Common myeloid progenitor, CD34-positive (primary cell): ENCODE measurements at places on chromosomes 2 and 18.

- DNase-seq, result no peak
Observed at GRCh38 chr2:236974148-236974547, 111.5 kb upstream of the COPS8 start.

DNA sequence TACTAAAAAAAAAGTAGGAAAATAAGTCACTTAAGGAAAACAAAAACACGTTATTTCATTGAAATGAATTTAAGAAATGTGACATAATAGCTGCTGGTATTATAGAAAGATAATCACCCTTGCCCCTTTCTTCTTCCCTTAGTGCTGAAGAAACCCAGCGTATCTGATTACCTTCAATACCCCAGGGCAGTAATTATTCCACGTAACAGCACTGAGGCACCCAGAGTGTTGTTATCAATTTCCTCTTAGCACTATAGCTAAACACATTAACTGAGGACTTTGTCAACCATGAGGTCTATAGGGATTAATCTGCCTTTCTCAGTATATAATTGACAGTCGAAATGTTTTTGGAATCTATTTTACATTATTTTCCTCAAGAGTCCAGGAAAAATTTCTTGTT, 180.0 kb upstream of the NXPH2 start:
- DNase-seq, result no peak

DNA sequence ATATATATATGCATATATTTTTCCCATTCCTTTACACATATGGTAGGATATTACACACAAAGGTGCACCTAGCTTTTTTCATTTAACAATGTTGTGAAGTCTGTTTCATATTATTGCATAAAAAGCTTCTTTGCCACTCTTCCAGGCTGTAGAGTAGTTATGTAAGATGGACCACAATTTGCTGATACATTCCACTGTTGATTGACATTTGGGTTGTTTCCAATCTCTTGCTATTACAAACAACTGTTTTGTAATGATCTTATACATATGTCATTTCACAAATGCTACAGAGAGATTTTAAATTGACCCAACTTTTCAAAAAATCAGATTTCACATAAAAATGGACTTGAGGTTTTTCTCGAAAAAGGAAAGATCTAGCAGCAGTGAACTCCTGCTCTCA, 301.4 kb downstream of the CDCA7 start:
- no peak for DNase-seq

DNA sequence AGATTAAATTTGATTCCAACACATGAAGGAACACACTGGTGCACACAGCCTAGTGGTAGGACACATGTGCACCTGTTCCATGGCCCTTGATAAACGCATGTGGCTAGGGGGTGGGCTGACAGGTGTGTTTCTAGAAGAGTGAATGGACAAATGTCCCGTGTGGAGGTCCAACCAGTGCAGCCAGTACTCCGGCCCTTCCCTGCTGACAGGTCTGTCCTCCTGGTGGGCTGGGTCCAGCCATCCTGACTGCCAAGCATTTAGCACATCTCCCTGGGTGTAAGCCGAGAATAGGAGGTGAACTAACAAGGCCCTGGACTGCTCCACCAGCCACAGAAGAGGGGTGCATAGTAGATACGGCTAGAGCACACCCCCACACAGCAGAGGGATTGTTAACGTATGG, 258.7 kb upstream of the RAB6C start:
- DNase-seq, result no peak

DNA sequence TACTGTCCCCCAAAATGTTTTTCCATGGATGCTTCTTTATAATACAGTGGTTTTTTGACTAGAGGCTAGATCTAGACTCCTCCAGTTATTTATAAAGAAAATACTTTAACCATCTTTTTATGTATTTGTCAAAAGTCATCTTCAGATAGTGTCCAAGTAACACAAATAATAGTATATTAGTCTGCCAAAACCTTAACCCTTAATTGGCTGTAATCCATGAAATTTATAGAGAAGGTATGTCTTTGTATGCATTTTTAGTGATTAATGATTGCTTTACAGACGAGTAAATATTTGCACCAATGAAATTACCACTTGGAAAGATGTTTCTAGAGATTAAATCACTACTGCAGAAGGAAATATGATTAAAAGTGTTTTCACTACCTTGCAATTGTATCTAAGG, 451.8 kb upstream of the NRXN1 start:
- DNase-seq, result no peak

DNA sequence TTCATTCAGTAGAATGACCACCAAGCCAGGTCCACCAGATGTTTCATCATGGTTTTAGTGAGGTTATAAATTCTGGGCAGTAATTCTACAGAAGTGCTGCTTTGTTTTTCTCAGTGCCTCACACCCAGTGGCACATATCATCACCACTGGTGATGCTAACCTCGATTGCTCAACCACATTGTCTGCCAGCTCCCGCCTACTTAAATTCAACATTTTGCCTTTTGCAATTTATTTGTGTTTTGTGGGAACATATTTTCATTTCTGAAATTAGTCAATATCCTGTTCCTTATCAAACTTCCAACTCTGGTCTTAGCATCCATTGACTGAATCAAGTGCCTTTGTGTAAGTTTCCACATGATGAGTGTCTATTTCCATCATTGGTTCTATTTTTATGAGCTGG, 62.3 kb upstream of the TMEM178A start:
- DNase-seq, result no peak

DNA sequence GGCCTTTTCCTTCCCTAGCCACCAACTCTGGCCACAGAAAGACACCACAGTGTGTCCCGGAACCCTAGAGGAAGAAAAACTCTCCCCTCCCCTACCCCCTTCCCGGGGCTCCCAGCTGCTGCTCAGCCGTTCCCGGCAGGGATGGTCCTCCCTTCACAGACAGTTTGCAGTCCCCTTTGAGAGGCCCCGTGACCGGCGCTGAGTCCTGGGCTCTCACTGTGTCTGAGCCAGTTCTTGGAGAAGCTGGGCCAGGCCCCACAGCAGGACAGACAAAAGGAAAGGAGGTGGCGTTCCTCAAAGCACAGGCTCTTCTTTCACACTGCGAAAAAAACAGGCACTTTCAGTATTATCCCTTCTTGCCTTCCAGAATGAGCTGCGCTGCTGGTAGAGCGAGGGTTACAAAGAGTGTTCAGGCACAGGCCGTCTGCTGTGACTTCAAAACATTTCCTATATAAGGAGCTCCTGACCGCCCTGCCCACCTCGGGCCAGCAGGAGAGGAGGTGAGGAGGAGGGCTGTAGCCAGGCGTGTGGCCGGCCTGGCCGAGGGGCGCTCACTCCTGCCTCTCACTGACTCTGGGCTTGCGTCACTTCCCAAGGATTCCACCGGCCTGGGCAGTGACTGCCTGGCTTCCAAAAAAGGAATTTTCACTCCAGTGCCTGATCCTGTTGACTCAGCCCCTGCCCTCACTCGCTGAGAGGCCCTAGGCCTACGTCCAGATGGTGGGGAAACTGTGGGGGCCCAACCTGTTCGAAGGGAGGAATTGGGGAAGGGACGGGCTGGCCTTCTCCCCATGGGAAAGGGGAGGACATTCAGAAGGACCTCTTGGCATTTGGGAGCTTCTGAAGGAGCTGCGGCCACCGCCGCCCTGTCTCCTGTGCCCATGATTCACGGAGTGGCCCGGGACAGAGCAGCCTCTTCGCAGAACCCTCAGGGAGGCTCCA, 24.9 kb downstream of the CIDEA start:
- DNase-seq, result no peak

DNA sequence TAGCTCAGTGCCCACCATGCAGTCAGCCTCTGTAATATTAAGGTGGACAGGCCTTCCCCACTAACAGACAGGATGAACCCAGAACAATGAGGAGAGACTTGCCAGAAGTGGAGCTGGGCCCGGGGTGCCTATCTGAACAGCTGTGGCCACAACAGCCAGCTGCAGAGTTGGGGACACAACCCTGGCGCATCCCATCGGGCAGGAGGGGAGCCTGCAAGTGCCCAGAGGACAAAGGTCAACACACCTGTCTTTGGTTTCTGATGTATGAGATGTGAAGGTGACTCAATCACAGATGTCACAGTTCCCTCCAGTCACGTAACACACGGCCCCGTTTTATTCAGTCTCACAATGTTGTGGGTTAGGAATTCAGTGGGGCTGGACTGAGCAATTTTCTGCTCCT, 48.2 kb upstream of the TAF1B start:
- no peak for DNase-seq

GRCh38 chr2:226658555-226658954, 141.1 kb downstream of the IRS1 start:
- DNase-seq, result no peak

- no peak for DNase-seq
Observed at GRCh38 chr2:101751276-101751815, 53.8 kb downstream of the MAP4K4 start.

- no peak for DNase-seq
Observed at GRCh38 chr2:99970292-99970868, 172.0 kb downstream of the AFF3 start.

DNA sequence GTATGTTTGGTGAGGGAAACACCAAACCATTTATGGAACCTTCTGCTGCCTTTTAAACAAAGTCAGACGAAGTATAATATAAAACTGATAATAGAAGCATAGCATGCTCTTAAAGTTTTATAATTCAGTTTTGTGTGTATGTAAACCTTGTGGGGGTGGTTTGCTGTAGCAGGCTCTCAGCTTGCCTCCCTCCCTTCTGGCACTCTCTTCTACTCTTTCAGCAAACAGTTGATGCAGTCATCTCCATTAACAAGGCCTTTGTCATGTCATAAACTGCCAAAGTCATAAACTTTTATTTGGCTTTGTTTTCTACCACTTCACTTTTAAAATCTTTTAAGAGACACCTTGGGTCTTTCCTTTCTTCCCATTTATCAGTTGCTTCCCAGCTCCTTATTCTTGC, 448.2 kb upstream of the SETBP1 start:
- DNase-seq, result no peak

DNA sequence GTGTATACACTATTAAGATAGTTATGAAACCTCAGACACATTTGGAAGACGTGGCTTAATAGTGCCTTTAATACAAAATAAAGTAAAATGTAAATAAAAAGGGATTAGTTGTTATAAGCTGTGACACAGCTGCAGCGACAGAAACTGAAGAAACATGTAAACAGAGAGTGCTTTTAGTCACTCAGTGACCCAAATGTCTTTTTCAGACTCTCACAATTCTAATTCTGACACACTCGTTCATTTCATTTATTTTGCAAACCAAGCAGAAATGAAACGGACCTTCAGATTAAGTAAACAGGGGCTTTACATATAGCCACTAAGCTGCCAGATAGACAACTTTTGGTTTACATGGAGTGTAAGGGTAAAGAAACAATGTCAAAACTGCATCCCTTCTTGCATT, 181.0 kb upstream of the ETAA1 start:
- DNase-seq, result no peak

DNA sequence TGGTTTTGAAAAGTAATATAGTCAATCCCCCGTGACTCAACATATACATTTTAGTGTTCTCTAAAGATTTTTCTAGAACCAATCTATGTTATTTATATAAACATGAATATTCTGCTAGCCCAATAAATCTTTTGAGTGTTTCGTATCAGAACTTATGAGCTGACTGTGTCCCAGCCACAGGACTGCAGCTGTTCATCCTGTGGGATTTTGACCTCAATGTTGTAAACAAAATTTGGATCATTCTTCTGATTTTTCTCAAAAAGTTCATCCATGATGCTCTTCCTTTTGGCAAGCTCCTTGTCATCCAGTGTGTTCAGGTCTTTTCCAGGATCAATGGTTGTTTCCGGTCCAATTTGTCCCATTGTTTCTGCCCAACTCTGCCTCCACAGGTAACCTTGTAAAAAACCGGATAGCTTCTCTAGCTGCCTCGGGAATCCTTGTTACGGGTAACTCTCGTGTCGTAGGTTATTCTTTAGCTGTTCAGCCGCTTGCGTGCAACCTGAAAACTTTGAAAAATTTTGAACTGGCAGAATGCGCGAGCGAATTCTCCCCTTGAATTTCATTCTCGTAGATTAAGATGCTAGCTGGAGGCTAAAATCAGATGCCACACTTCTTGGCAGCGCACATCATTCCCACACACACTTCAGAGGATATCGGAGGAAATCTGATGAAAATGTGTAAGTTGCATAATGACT, 195.2 kb downstream of the SH3BP4 start:
- no peak for DNase-seq

DNA sequence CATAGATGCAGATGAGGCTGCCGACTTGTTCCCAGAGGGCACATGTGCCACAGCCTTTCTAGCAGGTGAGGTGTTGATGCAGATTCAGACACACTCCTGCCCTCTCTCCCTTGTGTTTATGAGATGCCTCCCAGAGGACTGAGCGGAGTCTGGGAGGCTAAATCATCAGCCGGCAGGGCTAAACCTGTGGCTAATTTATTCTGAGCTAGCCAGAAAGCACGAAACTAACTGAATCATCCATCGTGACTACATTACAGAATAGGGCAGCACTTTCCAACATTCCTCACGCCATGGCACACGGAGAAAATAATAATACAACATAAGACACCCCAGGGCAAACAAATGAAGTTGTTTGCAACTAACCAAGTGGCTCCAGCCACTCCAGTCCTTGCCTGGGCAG, 101.7 kb upstream of the FZD7 start:
- no peak for DNase-seq

GRCh38 chr2:145116834-145117725, 597.2 kb upstream of the ZEB2 start:
- no peak for DNase-seq

- DNase-seq, result no peak
Observed at GRCh38 chr2:207951734-207952470, 73.4 kb downstream of the PLEKHM3 start.
